ENCODE measurements at places on chromosomes 11 and 22.

DNA sequence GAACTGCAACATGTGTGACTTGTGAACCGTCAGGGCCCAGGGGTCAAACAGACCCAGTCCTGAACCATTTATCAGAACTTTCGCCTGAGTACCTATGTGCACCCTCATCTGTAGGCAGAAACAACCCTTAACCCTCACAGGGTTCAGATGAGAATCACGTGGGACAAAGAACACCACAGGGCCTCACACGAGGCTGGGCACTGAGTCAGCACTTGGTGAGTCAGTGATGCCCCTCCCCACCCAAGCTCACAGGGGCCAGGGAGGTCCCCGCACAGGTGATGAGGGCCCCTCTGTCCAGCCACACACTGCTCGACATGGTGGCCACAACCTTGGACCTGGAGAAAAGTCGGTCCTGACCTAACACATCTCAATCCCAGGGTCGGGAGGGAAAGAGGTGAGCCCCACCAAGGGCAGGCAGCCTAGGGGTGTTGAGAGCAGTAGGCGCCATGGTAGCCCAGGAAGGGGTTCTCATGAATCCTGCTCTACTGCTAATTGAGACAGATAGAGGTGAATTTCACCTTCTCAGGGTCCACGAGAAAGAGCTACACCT, 176.4 kb downstream of the SHANK2 start:
- no peak for DNase-seq
- 0 out of 2 replicates have a peak, but pooled peaks cover 4% of the 10 kb centered on the region for H3K4me1 ChIP-seq
- H3K27me3 ChIP-seq, result no peaks in the 10 kb centered on the region
- no peak overlapping the region for H3K4me3 ChIP-seq
- peaks cover 6% of the 10 kb centered on the region for H3K36me3 ChIP-seq
- H3K27ac ChIP-seq, result no peak overlapping the region

DNA sequence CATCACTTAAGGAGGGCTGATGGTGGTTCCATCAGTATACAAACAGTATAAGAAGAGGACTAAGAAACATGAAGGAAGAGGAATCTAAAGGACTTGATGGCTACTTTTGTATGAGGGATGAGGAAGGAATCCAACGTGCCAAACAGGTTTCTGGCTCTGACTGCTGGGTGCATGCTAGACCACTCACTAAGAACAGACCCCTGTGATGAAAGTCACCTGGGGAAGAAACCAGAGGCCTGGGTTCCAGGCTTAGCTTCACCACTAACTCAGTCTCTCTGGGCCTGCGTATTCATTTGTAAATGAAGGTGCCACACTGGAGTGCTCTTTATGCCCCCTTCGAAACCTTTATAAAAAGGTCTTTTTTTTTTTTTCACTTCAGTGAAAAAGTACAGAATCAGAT, 55.1 kb downstream of the AAMDC start:
- no peak for DNase-seq
- no peaks in the 10 kb centered on the region for H3K4me1 ChIP-seq
- peaks cover 3% of the 10 kb centered on the region for H3K36me3 ChIP-seq
- H3K27me3 ChIP-seq, result no peaks in the 10 kb centered on the region
- no peak overlapping the region for H3K4me3 ChIP-seq

DNA sequence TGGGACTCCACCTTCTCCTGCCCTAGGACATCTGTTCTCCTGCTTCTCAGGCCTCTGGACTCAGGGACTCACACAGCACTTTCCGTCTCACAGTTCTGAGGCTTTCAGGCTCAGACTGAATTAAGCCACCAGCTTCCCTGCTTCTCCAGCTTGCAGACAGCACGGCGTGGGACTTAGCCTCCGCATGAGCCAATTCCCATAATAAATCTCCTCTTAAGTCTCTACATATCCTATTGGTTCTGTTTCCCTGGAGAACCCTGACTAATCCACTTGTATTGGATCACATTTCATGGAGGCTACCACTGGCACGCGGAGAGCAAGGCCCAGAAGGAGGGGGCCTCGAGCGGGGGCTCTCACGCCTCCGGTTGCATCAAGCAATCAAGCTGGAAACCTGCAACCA, 1313.6 kb downstream of the TBC1D22A start:
- no peak for DNase-seq
- no peak overlapping the region for H3K4me3 ChIP-seq
- no peaks in the 10 kb centered on the region for H3K27me3 ChIP-seq
- H3K4me1 ChIP-seq, result peaks cover 5% of the 10 kb centered on the region
- no peaks in the 10 kb centered on the region for H3K36me3 ChIP-seq

- H3K36me3 ChIP-seq, result no peaks in the 10 kb centered on the region
- no peaks in the 10 kb centered on the region for H3K27me3 ChIP-seq
- H3K27ac ChIP-seq, result no peak overlapping the region
- H3K4me1 ChIP-seq, result peaks cover 5% of the 10 kb centered on the region
Measured at GRCh38 chr11:44818110-44818509, 91.3 kb downstream of the TSPAN18 start.

DNA sequence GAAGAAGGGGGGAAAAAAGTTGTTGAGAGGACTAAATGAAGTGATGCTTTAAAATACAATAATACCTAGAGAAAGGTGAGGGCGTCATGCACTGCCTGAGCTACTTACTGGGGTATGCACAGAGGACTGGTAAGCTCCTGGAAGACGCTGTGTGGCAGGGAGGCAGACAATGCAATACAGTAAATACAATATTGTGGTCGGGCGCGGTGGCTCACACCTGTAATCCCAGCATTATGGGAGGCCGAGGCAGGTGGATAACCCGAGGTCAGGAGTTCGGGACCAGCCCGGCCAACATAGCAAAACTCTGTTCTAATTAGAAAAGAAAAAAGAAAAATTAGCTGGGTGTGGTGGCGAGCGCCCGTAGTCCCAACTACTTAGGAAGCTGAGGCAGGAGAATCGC, 683 bp upstream of the SYTL2 start:
- H3K36me3 ChIP-seq, result no peaks in the 10 kb centered on the region
- H3K27ac ChIP-seq, result no peak overlapping the region
- H3K4me3 ChIP-seq, result peak overlapping the region; percentile 63
- H3K4me1 ChIP-seq, result peaks cover 2% of the 10 kb centered on the region
- DNase-seq, result no peak

DNA sequence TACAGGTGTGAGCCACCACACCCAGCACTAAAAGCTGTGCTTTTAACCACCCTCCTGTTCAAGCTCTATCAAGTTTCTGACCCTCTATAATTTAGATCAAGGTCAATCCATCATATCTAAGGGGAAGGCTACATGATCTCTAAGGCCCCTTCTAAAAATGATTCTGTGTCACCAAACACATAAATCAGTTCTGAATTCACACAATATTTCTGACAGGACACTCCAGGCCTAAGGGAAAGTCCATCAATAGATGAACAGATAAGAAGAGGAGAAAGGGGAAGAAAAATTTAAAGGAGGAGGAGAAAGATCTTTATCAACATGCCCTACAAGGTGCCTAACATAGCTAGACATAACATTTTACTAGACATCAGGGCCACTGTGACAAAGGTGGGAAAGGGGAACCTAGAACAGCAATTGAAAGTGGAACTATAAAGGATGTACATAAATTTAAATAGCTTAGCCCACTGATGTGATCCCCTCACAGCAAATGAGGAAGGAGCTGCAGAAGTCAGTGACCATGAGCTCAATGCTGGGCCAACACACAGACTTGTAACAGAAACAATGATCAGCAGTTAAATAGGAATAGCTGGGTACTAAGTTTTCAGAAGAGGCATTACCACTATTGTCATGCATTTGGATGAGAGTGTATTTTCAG, 4.7 kb downstream of the PRCP start:
- H3K27ac ChIP-seq, result no peak overlapping the region
- peaks cover 5% of the 10 kb centered on the region for H3K4me1 ChIP-seq
- no peak overlapping the region for H3K4me3 ChIP-seq
- no peaks in the 10 kb centered on the region for H3K27me3 ChIP-seq
- DNase-seq, result no peak

- no peaks in the 10 kb centered on the region for H3K27me3 ChIP-seq
- DNase-seq, result no peak
- H3K27ac ChIP-seq, result no peak overlapping the region
- no peaks in the 10 kb centered on the region for H3K36me3 ChIP-seq
- H3K4me3 ChIP-seq, result no peak overlapping the region
Measured at GRCh38 chr11:132456751-132457328, 1075.5 kb downstream of the OPCML start.

- H3K36me3 ChIP-seq, result no peaks in the 10 kb centered on the region
- no peak for DNase-seq
- H3K27me3 ChIP-seq, result no peaks in the 10 kb centered on the region
- H3K27ac ChIP-seq, result no peak overlapping the region
Measured at GRCh38 chr11:61049063-61049377, 53.3 kb upstream of the CD5 start.

- no peaks in the 10 kb centered on the region for H3K36me3 ChIP-seq
- DNase-seq, result no peak
- H3K4me1 ChIP-seq, result no peaks in the 10 kb centered on the region
- H3K27ac ChIP-seq, result no peak overlapping the region
Measured at GRCh38 chr11:12125609-12126149, 15.3 kb downstream of the MICAL2 start.

- no peak for DNase-seq
- H3K27ac ChIP-seq, result no peak overlapping the region
- H3K4me1 ChIP-seq, result no peaks in the 10 kb centered on the region
- no peaks in the 10 kb centered on the region for H3K36me3 ChIP-seq
- no peaks in the 10 kb centered on the region for H3K27me3 ChIP-seq
Measured at GRCh38 chr11:47443028-47443700, 5.8 kb downstream of the RAPSN start.

GRCh38 chr11:96760815-96761214, 371.0 kb downstream of the JRKL start:
- H3K27me3 ChIP-seq, result no peaks in the 10 kb centered on the region
- no peak overlapping the region for H3K4me3 ChIP-seq
- no peak for DNase-seq
- no peaks in the 10 kb centered on the region for H3K36me3 ChIP-seq
- no peaks in the 10 kb centered on the region for H3K4me1 ChIP-seq

Measured in H1 (cell line).